ENCODE measurements at places on chromosomes 4 and X.

- no peak overlapping the region for H3K27ac ChIP-seq
- no peak for DNase-seq
- no peaks in the 10 kb centered on the region for H3K4me1 ChIP-seq
- H3K4me3 ChIP-seq = no peak overlapping the region
- no peaks in the 10 kb centered on the region for H3K27me3 ChIP-seq
Measured at GRCh38 chr4:121796283-121796682, 4.8 kb upstream of the EXOSC9 start.

- H3K27ac ChIP-seq = no peak overlapping the region
- H3K27me3 ChIP-seq = no peaks in the 10 kb centered on the region
- no peak overlapping the region for H3K4me3 ChIP-seq
- no peaks in the 10 kb centered on the region for H3K36me3 ChIP-seq
- H3K4me1 ChIP-seq = no peaks in the 10 kb centered on the region
Measured at GRCh38 chrX:7235071-7235470, 87.1 kb upstream of the PUDP start.

GRCh38 chr4:114163051-114163450, 183.6 kb upstream of the ARSJ start:
- H3K27ac ChIP-seq = no peak overlapping the region
- H3K27me3 ChIP-seq = no peaks in the 10 kb centered on the region
- no peak for DNase-seq

DNA sequence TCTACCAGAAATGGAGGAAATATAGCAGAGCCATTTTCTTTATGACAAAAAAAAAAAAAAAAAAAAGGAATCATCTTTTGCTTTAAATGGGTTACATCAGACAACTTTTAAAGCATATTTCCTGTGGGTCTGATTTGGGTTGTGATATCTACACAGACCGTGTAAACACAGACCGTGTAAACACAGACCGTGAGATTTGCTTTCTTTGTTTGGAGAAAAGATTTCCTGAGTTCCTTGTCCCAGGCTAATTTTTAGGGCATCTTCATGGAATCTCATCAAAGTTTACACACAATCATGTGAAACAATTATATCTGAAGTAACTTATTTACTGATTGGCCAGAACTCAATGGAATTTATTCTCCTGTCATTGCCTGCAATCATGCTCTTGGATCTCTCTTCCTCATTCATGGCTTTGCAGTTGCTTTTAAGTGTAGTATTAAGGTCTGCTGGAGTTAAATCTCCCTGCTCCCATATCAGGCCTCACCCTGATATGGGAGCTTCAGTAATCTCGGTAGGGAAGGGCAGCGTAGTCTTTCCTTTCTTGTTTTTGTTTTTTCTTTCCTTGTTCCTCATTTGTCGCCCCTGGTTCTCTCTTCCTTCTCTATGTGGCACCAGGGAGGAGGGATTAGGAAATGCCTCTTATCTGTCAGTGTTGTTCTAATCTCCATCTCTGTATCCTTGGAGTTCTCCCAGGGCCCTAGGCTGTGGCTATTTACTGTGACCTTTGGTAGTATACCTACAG, 248.6 kb upstream of the JADE1 start:
- H3K36me3 ChIP-seq = no peaks in the 10 kb centered on the region
- no peaks in the 10 kb centered on the region for H3K27me3 ChIP-seq
- peak overlapping the region; percentile 30 for H3K27ac ChIP-seq

DNA sequence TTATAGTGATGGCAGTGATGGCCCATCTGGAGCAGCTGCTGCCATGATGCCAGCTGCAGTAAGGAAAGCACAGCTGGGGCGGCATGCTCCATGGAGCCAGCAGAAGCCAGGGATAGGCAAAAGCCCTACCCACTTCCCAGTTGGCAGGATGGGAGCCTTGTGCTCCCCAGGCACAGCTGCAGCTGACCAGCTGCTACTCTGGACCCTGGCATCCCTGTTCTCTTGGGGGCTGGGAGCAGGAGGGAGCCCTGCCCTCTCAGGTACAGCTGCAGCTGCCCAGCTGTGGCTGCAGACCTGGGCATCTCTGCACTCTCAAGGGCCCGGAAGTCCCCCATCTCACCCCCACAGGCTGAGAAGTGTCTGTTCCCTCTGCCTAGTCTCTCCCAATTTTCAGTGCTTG, 531.9 kb downstream of the PCDH18 start:
- DNase-seq = no peak
- no peaks in the 10 kb centered on the region for H3K27me3 ChIP-seq
- H3K36me3 ChIP-seq = no peaks in the 10 kb centered on the region
- H3K4me1 ChIP-seq = no peaks in the 10 kb centered on the region
- H3K27ac ChIP-seq = no peak overlapping the region
- no peak overlapping the region for H3K4me3 ChIP-seq

GRCh38 chr4:24675721-24676389, 91.5 kb upstream of the DHX15 start:
- no peak overlapping the region for H3K27ac ChIP-seq
- H3K27me3 ChIP-seq = no peaks in the 10 kb centered on the region
- no peaks in the 10 kb centered on the region for H3K4me1 ChIP-seq
- no peak overlapping the region for H3K4me3 ChIP-seq

DNA sequence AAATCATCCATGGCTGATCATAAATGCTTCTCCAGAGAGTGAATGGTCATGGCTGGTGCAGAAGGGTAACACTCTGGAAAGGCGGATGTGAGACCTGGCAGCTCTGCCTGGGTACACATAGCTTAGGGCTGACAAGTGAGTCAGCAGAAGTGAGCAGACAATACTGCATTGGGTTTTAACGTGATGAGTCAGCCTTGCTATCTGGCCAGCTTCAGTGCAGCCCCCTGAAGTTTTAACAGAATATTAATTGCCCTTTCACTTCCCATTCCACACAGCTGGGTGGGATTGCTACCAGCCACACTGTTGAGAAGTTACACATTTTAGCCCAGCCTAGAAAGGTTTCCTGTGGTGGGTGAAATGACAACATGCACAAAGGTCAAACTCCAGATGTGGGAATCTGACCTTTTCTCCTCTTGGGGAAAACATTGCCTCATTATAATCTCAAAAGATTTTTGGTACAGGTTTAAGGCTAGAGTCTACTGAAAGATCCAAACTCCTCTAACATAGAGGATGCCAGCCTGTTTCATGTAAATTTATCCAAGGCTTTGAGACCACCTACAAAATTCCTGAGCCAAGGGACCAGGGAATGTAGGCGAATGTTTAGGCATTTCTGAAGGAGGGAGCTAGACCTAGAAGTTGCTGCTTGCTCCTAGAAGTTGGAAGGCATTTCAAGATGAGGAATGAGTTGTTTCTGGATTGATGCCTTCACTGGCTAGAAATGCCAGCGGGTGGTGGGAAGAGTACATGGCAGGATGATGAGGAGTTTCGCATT, 230.3 kb upstream of the PGRMC2 start:
- H3K27ac ChIP-seq = peak overlapping the region; percentile 79
- no peaks in the 10 kb centered on the region for H3K36me3 ChIP-seq
- DNase-seq = no peak
- H3K4me3 ChIP-seq = no peak overlapping the region
- no peaks in the 10 kb centered on the region for H3K27me3 ChIP-seq

- H3K4me1 ChIP-seq = no peaks in the 10 kb centered on the region
- no peak overlapping the region for H3K27ac ChIP-seq
- no peak for DNase-seq
- H3K36me3 ChIP-seq = no peaks in the 10 kb centered on the region
- no peaks in the 10 kb centered on the region for H3K27me3 ChIP-seq
Measured at GRCh38 chr4:67499799-67500198, 45.5 kb downstream of the CENPC start.

DNA sequence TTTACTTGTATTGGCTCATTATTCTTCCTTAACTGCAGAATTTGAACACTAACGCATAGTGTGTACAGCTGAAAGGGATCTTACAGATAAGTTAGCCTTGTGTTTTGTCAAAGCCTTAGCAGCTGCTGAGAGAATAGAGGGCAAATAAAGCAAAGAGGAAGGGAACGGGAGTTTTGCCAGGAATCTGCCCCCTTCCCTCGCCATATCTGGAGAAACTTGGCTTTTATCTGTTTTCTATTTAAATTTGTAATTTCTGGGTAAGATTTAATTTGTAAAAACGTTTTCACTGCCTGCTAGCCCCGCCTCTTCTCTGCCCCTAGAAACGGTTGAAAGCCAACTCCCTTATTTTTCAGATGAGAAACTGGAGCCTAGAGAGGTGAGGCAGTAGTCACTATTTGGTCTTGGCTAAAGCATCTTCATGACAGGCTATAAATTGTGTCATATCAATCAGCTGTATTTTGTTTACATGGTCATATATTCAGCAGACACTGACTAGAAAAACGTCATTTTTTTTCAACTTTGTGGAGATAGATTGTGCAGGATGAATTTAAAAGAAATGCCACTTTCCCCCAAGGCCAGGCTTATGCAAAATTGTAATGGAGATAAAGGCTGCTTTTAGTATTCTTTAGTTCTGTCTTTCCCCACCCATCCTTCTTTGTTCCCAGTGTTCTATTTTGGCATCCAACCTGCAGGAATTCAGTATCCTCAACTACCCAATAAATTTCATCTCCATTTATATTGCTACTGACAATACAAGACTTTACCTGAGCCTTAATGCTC, 319.4 kb downstream of the SH2D1A start:
- no peak overlapping the region for H3K4me3 ChIP-seq
- no peaks in the 10 kb centered on the region for H3K36me3 ChIP-seq
- no peak for DNase-seq
- no peaks in the 10 kb centered on the region for H3K27me3 ChIP-seq
- no peaks in the 10 kb centered on the region for H3K4me1 ChIP-seq

DNA sequence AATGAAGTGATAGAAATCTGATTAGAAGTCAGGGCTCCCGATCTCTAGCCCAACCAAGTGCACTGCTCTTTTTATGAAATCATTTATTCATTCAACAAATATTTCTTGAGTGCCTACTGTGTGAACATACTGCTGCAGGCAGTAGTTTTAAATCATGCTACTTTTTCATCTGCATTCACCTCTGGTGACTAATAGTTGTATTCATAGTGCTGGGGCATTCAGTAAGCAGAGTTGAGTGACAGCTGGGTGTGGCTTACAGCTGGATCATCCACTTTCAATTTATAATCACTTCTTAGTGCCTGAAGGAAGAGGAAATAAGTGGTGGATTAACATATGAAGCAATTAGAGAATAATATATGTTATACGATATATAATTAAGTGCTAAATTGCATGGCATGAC, 94.1 kb upstream of the HPRT1 start:
- H3K27ac ChIP-seq = no peak overlapping the region
- no peaks in the 10 kb centered on the region for H3K36me3 ChIP-seq
- no peak for DNase-seq
- no peaks in the 10 kb centered on the region for H3K4me1 ChIP-seq
- H3K4me3 ChIP-seq = no peak overlapping the region

DNA sequence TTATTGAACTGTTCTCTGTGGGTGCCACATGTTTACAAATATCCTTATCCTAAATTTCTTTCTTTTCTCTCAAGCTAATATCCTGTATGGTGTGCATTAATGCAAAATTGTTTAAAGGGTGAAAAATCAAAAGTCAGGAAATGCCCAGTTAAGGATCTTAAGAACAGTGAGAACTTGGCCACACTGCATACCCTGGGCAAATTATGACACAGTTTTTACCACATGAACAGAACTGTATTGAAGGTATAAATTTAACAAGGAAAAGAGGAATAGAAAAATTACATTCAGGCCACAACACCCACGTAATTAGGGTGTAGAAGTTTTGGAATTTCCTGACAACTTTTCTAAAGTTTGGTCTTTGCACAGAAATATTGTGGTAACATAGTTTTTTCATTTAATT, 94.4 kb upstream of the HCCS start:
- no peaks in the 10 kb centered on the region for H3K27me3 ChIP-seq
- DNase-seq = no peak

- no peaks in the 10 kb centered on the region for H3K27me3 ChIP-seq
- H3K27ac ChIP-seq = no peak overlapping the region
- H3K4me1 ChIP-seq = no peaks in the 10 kb centered on the region
- H3K36me3 ChIP-seq = no peaks in the 10 kb centered on the region
- no peak overlapping the region for H3K4me3 ChIP-seq
Measured at GRCh38 chr4:124318292-124318691, 394.2 kb downstream of the ANKRD50 start.

DNA sequence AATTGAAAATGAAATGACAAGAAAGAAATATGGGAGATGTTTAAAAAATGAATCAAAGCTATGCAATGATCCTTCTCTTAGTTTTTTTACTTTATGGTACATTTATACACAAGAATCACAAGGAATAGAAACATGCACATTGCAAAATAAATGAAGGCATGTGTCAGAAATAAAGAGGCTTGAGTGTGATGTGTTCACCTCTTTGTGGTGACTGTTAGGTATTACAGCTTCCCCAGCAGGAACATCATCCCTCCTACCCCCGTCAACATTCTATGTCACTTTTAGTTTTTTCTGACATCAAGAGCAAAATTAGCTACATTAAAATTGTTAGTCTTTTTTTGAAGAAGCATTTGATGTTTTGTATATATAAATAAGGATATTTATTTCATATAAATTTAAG, 214.8 kb downstream of the SLC4A4 start:
- H3K4me1 ChIP-seq = no peaks in the 10 kb centered on the region
- H3K27me3 ChIP-seq = no peaks in the 10 kb centered on the region
- no peaks in the 10 kb centered on the region for H3K36me3 ChIP-seq
- no peak for DNase-seq
- no peak overlapping the region for H3K4me3 ChIP-seq
- H3K27ac ChIP-seq = no peak overlapping the region

- no peak for DNase-seq
- no peak overlapping the region for H3K4me3 ChIP-seq
- peaks cover 13% of the 10 kb centered on the region for H3K36me3 ChIP-seq
- H3K27ac ChIP-seq = no peak overlapping the region
- H3K4me1 ChIP-seq = peaks cover 52% of the 10 kb centered on the region
- no peaks in the 10 kb centered on the region for H3K27me3 ChIP-seq
Measured at GRCh38 chrX:154404625-154405192, 4.3 kb downstream of the DNASE1L1 start.

DNA sequence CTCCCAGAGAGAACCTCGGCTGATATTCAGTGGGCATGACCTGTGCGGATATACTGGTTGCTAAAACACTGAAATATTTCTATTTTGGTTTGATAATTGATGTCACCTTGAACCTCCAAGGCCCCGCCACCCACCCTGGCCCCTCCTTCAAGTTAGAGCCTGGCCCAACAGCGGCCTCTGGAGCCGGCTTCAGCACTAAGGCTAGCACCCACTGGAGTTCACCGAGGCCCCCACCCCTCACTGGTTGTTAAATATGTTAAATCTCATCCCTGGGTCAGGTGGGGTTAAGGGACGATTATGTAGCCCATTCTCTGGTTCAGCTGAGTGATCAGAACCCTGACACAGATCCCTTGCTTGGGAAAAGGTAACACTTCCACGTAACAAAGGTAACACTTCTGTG, 24.3 kb downstream of the SEL1L3 start:
- no peak overlapping the region for H3K27ac ChIP-seq
- no peaks in the 10 kb centered on the region for H3K36me3 ChIP-seq
- no peaks in the 10 kb centered on the region for H3K27me3 ChIP-seq
- no peak overlapping the region for H3K4me3 ChIP-seq
- no peak for DNase-seq
- peaks cover 2% of the 10 kb centered on the region for H3K4me1 ChIP-seq

GRCh38 chr4:20249333-20249732, 2.4 kb upstream of the SLIT2 start:
- H3K4me3 ChIP-seq = no peak overlapping the region
- peaks cover 10% of the 10 kb centered on the region for H3K27me3 ChIP-seq
- DNase-seq = no peak
- peaks cover 38% of the 10 kb centered on the region for H3K4me1 ChIP-seq
- H3K36me3 ChIP-seq = no peaks in the 10 kb centered on the region
- no peak overlapping the region for H3K27ac ChIP-seq

Measured in esophagus squamous epithelium (tissue), 5 donors.